LHCN-M2 (cell line): ENCODE measurements at places on chromosomes 1 and 21.
A peak's percentile ranks its signal among the peaks of the same experiment; 100 is the strongest.

DNA sequence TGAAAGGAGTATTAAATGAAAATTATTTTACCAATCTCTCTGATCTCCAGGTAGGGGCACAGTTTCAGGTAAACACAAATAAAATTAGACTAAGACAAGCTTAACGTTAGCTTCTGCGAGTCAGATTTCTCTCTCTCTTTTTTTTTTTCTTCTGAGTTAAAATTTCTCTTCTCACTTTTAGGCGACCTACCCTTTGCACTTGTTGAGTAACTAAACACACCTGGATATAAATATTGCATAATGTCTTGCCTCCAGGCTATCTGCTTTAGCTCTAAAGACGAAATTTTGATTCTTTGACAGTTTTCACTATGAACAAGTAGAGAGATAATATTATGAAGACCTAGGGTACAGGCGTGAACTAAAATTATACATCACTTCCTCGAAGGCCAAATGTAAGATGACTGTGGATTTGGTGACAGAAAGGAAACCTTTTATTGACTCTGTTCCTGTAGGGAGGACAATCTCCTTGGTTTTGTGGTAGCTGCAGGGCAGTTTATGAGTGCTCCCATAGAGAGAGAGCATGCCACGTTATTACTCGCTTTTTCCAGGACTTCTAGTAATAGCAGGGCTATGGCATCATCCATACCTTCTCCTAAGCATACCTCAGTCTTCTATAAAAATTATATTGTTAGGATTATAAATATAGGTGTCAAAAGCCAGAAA lies 303.8 kb upstream of the NEGR1 start:
- DNase-seq = no peak

GRCh38 chr1:65066766-65067490 lies 81.1 kb upstream of the AK4 start:
- peak; percentile 53 for DNase-seq

GRCh38 chr1:75426688-75427087 lies 184.2 kb downstream of the SLC44A5 start:
- DNase-seq = no peak

- no peak for DNase-seq
These were observed 35.4 kb upstream of the KCNH1 start for GRCh38 chr1:211169353-211169752.

DNA sequence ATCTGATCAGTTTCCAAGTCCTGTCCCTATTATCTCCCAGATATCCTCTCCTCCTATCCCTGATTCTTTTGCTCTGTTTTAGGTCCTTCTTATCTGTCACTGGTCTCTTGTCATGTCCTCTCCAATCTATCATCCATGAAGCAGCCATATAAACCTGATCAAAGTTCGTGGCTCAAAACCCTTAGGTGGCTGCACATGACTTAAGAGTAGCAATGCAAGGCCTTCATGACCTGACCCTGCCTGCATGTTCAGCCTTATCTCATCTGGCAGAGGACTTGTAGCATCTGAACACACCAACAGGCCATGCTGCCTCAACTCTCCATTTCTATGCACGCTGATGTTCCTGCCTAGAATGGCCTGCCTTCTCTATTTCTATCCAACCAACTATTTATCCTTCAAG lies 65.2 kb downstream of the NOS1AP start:
- no peak for DNase-seq

GRCh38 chr1:56575865-56576264 lies 3.5 kb downstream of the PLPP3 start:
- DNase-seq = no peak

- no peak for DNase-seq
These were observed 35.5 kb downstream of the C21orf91 start for GRCh38 chr21:17783481-17784179.

GRCh38 chr1:210250665-210250997 lies 18.0 kb downstream of the SERTAD4 start:
- no peak for DNase-seq

DNA sequence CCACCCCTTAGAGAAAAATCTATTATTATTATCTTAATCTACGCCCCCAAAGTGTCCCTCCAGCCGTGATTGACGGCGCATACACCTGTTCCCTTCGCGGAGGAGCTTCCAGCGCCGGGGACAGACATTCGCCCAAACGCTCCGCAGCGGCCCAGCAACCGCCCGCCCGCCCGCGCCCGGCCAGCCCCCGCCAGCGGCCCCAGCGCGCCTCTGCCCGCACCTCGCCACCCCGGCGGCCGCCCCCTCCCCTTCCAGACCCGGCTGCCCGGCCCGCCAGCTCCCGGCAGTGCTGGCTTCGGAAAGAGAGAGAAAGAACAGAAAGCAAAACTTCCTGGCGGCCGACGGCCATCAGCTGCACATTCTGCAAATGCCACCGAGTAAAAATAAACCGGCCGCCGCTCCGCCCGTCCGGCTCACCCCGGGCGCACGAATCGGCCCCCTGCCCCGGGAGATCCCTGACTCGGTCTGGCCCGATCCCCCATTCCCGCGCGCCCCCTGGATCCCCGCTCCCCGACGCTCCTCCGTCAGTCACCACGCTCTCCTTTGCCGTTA lies 1.6 kb downstream of the CASZ1 start:
- DNase-seq = no peak

DNA sequence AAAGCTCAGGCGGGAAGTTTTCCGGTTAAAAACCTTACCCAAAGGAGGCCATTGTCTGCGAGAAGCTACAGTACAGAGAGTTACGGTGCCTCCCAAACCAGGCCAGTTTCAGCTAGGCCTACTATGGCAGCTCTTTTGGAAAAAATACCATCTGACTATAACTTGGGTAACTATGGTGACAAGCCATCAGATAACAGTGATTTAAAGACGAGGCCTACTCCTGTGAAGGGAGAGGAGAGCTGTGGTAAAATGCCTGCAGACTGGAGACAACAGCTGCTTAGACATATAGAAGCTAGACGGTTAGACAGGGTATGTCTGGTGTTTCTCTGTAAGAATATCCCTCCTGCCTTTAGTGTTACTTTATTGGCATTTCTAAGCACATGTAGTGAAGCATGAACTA lies 165.9 kb downstream of the LRRC40 start:
- no peak for DNase-seq

GRCh38 chr1:172005856-172006255 lies 164.6 kb downstream of the DNM3 start:
- DNase-seq = peak; percentile 10

DNA sequence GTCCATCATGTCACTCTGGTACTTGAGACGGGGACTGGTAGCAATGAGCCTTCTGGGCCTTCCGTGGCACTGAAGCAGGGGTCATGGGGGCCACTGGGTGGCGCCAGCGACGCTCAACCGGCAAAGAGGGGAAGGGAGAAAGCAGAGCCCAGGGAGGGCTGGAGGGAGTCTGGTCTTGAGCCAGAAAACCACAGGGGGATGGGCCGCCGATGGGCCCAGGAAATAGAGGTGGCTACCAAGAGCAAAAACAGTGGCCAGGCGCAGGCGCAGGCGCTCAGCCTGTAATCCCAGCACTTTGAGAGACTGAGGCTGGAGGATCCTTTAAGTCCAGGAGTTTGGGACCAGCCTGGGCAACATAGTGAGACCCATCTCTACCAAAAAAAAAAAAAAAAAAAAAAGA lies 21.8 kb downstream of the EXOC8 start:
- DNase-seq = peak; percentile 15

- DNase-seq = peak; percentile 85
These were observed 32.1 kb upstream of the ST6GALNAC5 start for GRCh38 chr1:76835203-76835602.

DNA sequence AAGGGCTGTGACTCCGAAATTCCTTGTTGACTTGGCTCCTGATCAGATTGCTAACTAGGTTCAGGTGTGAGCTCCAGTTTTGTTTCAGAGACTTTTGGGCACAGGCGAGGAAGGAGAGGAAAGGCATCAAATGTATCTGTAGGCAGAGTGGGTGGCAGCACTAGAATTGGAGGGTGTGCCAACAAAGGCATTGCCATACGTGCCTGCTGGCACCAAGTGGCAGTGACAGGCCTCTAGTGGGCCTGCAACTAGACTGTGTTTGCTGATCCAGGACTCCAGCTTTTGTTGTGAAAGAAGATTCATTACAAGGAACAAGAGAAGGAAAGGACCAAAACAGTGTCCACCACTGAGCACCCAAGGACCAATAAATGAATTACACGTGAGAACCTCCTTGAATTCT lies 79.5 kb downstream of the TM2D1 start:
- no peak for DNase-seq

DNA sequence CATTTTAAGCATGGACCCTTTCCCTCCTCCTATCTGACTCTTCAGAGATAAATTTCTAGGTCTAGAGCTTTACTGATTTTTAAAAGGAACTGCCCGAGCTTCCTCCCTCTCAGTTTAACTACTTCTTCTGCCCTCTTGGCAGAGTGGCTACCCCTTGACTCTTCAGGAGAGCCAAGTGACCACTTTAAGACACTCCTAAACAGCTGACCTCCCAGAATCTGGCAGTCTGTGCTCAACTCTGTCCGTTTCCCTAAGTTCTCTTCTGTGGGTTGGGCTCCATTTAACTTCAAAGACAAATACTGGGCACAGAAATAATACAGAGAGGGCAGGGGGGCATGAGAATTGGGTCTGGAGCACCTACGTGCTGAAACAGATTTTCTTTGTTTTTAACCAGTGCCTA lies 196.3 kb upstream of the FOXD3 start:
- DNase-seq = peak; percentile 32

- no peak for DNase-seq
These were observed 360.7 kb downstream of the TBX15 start for GRCh38 chr1:118627435-118627834.

DNA sequence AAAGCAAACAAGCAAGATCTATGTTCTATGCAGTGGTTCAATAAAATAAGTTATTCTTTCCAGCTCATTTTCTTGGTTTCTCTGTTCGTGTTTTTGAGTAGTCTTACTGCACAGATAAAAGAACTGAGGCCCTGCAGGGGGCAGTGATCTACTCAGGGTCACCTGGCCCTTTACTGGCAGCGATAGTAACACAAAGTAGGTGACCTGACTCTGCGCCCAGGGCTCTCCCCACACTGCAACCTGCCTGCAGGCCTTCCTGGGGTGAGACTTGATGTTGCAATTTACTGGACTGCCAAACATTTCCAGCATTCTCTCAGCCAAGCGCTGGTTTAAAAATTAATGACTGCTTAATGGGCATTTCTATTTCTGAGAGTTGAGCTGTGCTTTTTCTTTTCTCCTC lies 110.3 kb downstream of the HUNK start:
- DNase-seq = no peak

- DNase-seq = no peak
These were observed 126.5 kb downstream of the SYF2 start for GRCh38 chr1:25105836-25106235.

- DNase-seq = no peak
These were observed 187.6 kb downstream of the BACH1 start for GRCh38 chr21:29486306-29486807.

DNA sequence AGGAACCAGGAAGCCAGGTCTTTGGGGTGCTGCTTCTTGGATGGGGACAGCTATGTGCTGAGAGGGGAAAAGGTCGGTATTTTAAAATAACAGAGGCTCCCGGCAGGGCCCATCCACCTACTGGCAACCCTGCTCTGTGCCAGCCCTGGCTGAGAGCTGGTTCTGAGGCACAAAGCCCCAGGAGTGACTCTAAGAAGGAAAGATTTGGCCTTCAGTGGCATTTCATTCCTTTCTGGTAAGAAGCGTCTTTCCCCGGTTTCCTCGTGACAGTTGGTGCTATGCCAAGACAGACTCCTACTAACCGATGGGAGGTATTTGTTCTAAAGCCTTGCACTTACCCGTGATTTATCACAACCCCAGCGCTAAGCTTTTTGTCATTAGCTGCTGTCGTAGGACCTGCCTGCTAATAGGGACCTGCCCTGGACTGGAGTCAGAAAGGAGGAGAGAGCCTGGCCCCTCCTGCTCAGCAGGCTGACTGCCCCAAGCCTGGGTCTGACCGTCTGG lies 123.1 kb upstream of the ADAR start:
- no peak for DNase-seq

DNA sequence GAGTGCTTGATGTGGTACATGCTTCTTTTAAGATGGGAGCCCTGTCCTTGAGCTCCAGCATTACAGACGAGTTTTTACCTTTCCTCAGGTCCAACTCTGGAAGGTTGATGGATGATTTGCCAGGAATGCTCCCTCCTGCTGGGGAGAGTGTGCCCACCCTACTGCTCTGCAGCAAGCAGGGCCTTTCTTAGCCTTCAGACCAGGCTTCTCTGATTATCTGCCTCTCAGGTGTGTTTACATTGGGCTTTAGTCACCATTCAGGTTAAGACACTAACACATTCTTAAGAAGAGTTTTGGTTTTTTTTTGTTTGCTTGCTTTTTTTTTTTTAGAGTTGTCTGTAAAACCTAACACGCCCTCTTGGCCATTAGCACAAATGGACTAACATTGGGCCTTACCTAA lies 301.8 kb downstream of the KCNT2 start:
- no peak for DNase-seq

DNA sequence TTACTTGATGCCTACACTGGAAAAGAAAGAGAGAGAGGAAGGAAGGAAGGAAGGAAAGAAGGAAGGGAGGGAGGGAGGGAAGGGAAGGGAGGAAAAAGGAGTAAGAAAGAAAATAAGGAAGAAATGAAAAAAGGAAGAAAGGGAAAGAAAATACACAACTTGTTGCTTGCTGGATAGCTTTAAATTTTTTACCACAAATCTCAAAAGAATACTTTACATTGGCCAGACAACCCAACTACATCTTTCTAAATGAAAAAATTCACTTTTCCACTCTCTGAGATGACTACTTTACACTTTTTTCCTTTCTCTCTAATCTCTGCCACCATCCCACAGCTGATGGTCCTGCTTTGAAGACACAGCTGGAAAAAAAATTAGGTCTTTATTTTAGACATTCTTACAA lies 228.9 kb upstream of the FAM78B start:
- no peak for DNase-seq

DNA sequence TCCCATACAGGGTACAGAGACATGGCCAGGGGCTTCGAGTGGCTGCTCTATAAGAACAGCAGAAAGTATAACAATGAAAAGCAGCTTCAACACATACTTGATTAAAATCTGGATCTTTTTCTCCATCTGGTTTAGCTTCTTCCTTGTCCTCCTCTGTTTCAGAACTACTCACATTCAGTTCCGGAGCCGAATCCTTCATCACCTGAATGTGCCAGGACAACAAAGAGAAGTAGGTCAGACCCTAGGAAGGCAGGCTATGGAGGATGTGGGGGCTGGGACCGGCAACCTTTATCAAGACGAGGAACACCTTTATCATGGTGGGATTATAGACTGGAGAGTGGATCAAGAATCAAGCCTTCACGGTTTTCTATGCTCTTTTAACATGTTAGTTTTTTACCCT lies 32.2 kb upstream of the RAP1GAP start:
- DNase-seq = no peak

GRCh38 chr1:181251001-181251712 lies 162.7 kb downstream of the IER5 start:
- DNase-seq = peak; percentile 39

DNA sequence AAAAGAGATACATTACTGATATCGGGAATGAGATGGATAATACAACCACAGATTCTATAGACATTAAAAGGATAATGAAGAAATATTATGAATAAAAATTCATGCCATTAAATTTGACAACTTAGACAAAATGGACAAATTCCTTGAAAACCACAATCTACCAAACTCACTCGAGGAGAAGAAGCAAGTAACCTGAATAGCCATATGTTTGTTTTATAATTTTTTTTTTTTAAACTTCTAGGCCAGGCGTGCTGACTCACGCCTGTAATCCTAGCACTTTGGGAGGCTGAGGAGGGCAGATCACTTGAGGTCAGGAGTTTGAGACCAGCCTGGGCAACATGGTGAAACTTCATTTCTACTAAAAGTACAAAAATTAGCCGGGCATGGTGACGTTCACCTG lies 327.9 kb downstream of the VAV3 start:
- peak; percentile 39 for DNase-seq
